Activated CD4-positive, alpha-beta T cell treated with anti-CD3 and anti-CD28 coated beads, Interleukin-2, amount 10 ng/mL, durations not matched to agents 7 days and 5 days (primary cell): ENCODE measurements at places on chromosomes 16 and 17.

DNA sequence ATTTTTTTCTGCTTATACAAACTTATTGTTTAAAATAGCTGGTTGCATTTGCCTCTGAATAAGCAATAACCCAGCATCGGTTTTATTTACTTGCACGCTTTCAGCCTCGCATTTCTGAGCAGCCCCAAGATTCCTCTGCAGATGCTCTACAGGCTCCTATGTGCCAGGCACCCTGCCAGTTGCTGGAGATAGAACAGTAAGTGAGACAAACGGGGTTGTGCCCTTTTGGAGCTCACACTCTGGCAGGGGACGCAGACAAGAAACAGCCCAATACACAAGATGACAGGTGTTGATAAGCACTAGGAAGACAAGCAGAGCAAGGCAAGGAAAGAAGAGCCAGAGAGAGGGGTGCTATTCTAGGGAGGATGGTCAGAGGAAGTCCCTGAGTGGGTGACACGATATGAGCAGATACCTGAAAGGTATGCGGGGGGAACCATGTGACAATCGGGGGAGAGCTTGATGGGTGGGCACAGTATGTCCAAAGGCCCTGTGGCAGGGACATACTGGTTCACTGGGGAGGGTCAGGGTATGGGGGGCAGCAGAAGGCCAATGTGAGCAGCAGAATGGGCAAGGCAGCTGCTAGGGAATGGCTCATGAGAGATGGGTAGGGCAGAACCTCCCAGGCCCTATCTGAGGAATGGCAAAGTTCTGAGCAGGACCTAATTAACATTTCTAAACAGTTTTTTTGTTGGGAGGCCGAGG, 18.7 kb upstream of the ADORA2B start:
- no peak for DNase-seq

- DNase-seq: no peak
These were observed 14.1 kb downstream of the PHF12 start for GRCh38 chr17:28937044-28937729.

DNA sequence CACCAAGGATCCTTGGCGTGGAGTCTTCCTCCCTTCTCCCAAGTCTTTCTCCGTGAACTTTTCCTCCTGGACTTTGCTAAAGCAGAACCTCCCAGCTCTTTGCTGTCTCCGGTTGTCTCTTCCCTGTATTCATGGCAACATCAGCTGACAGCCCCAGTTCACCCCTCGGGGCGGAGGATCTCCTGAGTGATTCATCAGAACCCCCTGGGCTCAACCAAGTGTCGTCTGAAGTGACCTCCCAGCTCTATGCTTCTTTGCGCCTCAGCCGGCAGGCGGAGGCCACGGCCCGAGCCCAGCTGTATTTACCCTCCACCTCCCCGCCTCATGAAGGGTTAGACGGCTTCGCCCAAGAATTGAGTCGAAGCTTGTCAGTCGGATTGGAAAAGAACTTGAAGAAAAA, 943 bp downstream of the CNTROB start:
- peak; percentile 21 for DNase-seq

DNA sequence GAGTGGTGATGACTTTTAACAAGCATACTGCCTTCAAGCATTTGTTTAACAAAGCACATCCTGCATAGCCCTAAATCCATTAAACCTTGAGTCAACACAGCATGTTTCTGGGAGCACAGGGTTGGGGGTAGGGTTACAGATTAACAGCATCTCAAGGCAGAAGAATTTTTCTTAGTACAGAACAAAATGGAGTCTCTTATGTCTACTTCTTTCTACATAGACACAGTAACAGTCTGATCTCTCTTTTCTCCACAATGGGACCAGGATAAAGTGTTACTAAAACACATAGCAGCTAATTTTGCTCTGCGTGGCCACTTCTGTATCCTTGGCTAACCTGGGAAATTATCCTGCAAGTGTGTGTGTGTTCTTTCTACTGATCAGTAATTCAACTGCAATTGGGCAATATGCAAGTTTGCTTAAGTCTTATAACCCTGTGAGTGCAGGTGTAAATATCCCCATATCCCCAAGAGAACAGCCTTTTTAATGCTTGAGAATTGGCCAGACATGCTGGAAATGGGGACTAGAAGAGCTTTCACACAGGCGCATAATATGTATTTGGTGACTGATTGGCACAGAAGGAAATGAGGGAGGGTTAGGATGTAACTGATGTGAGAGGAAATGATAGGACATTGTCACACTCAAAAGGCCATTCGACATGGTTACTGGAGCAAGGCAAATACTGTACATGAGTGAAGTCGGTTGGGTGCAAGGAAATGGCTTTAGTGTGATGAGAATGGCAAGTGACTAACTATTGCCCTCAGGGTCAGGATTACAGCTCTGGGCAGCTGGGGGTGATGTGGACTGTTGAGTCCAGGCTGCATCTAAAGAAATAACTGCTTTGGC, 10.8 kb upstream of the ANKS4B start:
- no peak for DNase-seq

- DNase-seq: no peak
These were observed 22.2 kb upstream of the RPL13 start for GRCh38 chr16:89538286-89538685.

- peak; percentile 14 for DNase-seq
These were observed 880 bp downstream of the SARM1 start for GRCh38 chr17:28372203-28372944.

DNA sequence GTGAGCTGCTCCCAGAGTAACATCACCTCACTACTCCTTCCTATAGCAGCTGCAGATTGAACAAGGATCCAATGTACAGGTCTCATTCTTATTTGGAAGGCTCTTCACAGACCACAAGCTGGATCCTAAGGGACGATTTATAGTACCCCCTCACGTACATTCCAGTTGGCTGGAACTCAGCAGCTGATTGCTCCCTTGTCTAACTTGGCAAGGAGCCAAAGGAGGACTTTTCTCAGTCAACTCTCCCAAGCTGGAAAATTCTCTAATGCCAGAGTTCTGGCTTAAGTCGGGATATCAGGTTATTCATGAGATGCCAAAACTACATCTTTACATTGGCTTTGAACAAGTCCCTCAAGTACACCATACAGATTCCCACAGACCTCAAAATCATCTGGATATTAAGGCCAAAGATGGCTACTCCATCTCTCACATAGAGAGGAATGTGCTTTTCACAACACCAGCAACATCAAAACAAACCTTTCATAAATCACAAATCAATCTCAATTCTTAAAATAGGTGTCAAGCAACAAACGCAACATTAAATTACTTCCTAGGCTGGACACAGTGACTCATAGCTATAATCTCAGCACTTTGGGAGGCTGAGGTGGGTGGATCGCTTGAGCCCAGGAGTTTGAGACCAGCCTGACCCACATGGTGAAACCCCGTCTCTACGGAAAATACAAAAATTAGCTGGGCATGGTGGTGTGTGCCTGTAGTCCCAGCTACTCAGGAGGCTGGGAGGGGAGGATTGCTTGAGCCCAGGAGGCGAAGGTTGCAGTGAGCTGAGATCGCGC, 39.3 kb downstream of the SMG6 start:
- DNase-seq: no peak

GRCh38 chr17:58250344-58251011, 12.1 kb downstream of the LPO start:
- DNase-seq: no peak

DNA sequence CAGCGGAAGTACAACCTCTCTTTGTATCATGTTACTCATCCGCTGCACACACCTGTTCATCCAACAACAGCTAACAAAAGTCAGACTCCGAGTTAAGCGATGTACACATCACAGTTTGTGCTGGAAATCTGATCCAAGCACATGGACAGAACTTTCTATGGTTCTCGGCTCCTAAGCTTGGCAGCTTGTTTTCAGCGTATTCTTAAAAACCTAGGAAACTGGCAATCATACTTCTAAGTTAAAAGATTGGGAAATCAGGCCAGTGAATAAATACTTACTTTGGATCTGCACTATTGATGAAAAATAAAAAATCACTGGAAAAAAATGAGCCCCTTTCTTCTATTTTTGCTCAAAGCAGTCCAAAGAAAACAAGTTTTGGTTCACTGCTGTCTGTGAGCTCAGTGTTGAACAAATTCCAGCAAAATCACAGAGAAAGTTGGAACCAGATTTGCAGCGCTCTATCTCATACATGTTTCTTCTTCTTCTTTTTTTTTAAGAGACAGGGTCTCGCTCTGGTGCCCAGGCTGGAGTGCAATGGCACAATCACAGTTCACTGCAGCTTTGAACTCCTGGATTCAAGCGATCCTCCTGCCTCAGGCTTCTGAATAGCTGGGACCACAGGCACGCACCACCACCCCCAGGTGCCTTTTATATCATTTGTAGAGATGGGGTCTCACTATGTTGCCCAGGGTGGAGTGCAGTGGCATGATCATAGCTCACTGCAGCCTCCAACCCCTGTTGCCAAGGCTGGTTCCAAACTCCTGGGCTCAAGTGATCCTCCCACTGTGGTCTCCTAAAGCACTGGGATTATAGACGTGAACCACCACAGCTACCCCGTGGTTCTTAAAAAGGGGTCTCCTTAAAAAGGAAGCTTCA, 71.6 kb upstream of the CREBBP start:
- no peak for DNase-seq

DNA sequence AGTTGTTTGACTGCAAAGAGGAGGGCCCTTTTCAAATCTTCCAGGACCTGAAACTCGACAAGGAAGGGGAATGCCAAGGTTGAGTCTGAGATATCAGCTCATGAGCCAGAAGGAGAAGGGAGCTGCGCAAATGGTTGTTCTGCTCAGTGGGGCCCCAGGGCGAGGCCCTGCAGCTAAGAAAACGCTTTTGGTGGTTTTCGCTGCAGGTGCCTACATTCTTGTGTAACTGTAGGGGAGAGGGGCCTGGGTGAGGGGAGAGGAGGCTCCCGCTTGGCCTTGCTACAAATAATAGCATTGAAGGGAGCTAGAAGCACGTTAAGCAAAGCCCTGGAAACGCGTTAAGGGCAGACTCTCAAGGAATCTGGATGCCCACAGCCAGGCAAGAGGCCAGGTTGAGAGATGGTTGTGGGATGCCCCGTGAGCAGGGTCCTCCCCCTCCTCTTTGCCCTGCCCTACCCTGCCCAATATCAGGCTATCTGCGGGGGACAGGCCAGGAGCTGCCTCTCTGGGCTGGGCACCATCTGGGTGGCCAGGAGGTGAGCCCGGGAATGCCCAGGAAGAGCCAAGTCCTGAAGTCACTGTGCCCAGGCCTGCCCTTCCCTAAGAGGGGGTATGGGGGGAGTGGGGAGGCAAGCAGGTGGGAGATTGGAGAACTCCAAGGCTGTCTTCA, 21.9 kb downstream of the GPR142 start:
- DNase-seq: no peak

GRCh38 chr16:56312556-56312955, 112.8 kb downstream of the AMFR start:
- no peak for DNase-seq

DNA sequence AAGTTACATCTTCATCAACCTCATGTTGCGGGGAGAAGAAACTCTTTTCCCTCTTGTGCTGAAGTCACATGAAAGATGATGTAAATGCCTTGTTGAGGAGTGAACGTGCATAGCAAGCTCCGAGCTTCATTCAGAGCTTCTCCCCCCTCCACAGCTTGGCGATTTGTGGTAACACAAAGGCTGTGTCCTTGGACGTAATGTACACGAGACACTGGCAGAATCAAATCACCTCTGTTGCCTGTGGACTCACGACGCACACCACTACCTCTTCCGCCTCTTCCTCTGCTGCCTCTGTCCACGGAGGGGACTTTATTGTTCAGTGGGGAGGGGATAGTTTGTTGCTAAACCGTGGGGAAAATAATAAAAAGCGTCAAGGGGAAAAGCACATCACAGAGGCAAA, 54.9 kb upstream of the CHMP6 start:
- DNase-seq: no peak

DNA sequence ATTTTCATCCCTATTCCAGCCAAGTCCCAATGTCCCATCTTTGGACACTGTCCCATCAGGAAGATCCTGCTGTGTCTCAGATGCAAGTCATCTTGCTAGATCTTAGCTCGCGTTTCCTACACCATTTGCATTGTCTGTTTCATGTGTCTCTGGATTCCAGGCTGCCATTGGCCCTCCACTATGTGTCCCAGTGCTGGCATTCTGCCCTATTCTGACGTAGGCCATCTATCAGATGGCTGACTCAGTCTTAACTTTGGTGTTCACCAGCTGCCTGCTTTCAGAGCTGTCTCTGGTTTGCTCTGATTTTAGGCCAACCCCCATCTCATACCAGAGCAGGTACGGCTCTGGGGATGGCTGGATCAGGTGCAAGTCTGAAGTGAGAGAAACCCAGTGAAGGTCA, 300.9 kb upstream of the ASIC2 start:
- DNase-seq: no peak

DNA sequence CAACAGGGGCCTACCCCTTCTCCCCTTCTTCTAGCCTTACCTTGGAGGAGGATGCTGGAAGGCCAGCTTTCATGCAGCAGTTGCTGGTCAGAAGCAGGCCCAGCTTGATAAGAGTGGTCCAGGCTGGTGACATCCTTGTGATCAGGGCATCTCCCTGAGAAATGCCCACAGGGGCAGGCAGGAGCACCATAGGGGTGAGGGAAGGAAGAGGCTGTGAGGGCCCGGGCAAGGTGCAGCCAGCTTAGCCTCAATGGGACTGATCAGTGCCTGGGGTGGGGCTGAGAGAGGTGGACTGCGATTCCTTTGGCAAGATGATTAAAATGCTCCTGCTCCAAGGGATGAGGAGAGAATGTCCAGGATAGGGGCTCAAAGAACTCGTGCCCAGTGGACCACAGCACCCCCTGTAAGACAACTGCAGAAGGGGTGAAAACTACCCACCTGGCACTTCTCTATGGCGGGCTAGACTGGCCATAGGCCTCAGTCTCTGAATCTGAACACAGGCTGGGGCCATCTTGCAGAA, 9.5 kb upstream of the GALK1 start:
- no peak for DNase-seq

- no peak for DNase-seq
These were observed 34.4 kb downstream of the N4BP1 start for GRCh38 chr16:48575471-48576050.

GRCh38 chr17:42315402-42316156, 27.3 kb downstream of the STAT5A start:
- DNase-seq: peak; percentile 41

- no peak for DNase-seq
These were observed 17.2 kb downstream of the USP31 start for GRCh38 chr16:23131931-23132621.

DNA sequence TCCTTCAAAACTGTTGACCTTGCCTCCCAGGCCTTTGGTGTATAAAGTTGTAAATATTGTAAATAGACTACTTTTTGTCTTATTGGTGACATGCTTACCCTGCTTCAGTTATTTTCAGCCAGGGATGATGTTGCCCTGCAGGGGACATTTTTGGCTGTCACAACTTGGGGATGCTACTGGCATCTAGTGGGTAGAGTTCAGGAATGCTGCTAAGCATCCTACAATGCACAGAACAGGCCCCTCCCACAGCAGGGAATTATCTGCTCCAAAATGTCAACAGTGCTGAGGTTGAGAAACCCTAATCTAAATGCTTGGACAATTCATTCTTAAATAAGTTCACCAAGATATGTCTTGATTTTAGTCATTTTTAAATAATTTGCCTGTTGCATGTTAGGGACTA, 459.8 kb downstream of the PMP22 start:
- DNase-seq: no peak

- DNase-seq: no peak
These were observed 671 bp downstream of the CHMP6 start for GRCh38 chr17:80992077-80992947.
